ENCODE measurements at places on chromosomes 13 and 19.

DNA sequence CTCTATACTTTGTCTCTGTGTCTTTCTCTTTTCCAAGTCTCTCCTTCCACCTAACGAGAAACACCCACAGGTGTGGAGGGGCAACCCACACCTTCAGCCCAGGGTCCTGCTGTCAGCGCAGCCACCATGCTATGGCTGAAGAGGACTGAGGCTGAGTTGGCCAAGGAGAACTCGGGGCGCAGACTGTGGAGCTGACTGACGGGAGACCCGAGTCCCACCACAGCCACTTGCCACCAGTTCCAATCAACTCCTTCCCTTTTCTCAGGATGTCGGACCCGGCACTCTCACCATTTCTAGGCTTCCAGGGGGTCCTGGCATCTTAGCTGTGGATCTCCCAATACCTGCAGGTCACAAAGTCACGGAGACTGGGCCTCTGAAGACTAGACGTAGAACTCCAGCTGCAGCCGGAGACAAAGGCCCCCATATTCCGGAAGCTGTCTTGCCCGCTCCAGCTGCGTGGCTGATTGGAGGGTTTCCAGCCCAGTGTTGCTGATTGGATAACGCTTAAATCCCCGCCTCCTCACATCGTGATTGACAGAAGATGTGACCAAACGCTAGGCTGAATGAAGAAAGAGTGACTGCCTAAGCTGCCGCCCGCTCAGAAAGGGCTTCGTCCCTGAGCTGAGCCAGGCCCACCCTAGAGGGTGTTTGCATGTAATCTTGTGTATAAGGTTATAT lies 63.6 kb downstream of the ZNF429 start:
- peak; percentile 39 for DNase-seq

- no peak for DNase-seq
Measured at GRCh38 chr19:30665449-30665848, 293.3 kb downstream of the ZNF536 start.

GRCh38 chr13:79194272-79194671 lies 211.8 kb downstream of the RBM26 start:
- no peak for DNase-seq

- DNase-seq = no peak
Measured at GRCh38 chr13:107851670-107852069, 363.7 kb downstream of the LIG4 start.

DNA sequence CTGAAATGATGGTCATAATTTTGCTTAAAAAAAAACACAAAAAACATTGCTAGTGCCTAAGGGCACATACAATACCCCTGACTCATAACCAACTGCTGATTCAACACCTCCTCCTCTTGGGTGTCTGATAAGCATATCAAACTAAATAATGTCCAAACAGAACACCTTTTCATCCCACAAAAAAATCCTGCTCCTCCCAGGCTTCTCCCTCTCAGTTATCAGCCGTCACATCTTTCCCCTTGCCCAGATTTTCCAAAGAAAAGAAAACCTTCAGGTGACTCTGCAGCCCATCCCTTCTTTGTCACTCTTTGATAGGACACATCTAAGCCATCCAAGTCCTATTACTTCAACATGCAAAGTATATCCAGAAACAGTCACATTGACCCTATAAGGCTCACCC lies 46.9 kb downstream of the ABCC4 start:
- no peak for DNase-seq

DNA sequence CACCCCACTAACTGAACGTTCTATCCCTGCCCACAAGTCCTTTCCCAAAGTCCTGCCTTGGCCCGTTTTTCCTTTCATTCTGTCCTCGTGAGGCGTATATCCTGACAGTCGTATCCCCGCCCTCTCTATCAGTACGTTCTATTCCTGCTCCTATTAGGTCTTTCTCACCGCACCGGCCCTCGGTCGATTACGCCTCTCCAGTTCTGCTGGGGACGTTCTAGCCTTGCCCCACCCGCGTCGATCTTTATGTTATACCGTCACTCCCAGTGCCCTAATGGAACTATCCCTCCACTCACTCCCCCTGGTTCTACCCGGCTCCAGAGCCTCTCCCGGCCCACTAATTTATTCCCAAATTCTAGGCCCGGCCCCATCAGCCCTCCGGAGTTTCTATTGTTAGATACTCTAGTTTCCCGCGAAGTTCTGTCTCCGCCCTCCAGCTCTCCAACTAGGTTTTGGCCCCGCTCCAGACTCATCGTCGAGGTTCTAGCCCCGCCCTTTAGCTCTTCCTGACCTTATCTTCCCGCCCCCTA lies 2.0 kb downstream of the PLAUR start:
- no peak for DNase-seq
